T1000 (cell line): ENCODE measurements at places on chromosomes 7 and 10.

GRCh38 chr7:11747715-11748485 lies 84.1 kb downstream of the THSD7A start:
- no peak for DNase-seq

- no peak for DNase-seq
Observed at GRCh38 chr10:5566614-5567013, 41.9 kb downstream of the CALML3 start.

DNA sequence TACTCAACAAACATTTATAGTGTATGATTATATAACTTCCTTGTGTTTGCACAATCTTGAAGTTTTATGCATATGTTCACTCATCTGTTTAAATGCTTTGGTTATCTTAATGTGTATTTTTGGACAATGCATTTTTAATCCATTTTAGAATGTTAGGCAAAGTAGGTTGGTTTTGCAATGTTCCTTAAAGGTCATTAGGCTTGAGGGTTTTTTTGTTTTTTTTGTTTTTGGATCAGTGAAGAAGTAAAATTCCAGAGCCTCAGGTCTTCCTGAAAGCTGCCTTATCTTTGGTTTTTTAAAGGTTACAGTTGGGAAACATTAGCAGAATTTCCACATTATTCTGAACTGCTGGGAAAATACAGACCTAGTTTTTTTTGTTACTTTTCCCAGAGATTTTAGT lies 12.8 kb downstream of the MDFIC start:
- no peak for DNase-seq

GRCh38 chr10:14665865-14666857 lies 108.5 kb downstream of the FAM107B start:
- DNase-seq = no peak

DNA sequence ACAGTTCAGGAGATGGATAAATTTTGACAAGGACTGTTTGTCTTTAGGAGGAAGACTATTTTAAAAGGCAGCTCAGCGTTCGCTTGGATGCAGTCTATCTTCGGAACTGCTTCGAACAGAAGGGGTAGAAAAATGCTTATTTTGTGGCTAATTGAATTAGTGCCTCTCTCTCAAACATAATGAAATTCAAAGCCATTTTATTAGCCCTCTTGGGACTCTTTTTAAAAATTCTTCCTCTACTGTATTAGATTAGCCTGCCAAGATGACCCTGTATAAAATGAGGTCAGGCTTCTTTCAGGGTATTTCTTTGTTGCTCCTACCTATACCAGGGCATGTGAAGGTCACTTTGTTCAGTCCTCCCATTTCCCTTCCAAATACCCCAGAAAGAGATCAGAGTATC lies 379.2 kb upstream of the NFE2L3 start:
- DNase-seq = no peak

- DNase-seq = no peak
Observed at GRCh38 chr7:158527915-158528502, 59.6 kb downstream of the PTPRN2 start.

- no peak for DNase-seq
Observed at GRCh38 chr10:121514141-121514865, 83.9 kb downstream of the FGFR2 start.

- DNase-seq = peak; percentile 59
Observed at GRCh38 chr7:102272075-102272916, 14.4 kb upstream of the SH2B2 start.

- DNase-seq = no peak
Observed at GRCh38 chr10:36181426-36182178, 539.5 kb upstream of the FZD8 start.

GRCh38 chr10:62860946-62861345 lies 44.8 kb upstream of the EGR2 start:
- no peak for DNase-seq

GRCh38 chr10:62045765-62046521 lies 144.4 kb downstream of the ARID5B start:
- DNase-seq = no peak

GRCh38 chr10:86899670-86900276 lies 57.6 kb downstream of the MMRN2 start:
- DNase-seq = no peak

DNA sequence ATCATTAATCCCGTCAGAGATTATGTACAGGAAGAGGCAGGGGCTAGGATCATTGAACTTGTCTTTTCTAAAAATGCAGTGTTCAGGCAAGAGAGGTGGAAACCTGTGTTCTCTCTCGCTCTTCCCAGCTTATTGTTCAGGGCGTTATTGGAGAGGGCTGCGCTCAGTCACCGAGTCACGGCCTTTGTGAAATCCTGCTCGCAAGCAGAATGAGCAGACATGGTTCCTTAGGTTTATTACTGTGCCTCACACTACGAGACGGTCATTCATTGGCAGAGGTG lies 631 bp upstream of the PRKRIP1 start:
- DNase-seq = no peak

DNA sequence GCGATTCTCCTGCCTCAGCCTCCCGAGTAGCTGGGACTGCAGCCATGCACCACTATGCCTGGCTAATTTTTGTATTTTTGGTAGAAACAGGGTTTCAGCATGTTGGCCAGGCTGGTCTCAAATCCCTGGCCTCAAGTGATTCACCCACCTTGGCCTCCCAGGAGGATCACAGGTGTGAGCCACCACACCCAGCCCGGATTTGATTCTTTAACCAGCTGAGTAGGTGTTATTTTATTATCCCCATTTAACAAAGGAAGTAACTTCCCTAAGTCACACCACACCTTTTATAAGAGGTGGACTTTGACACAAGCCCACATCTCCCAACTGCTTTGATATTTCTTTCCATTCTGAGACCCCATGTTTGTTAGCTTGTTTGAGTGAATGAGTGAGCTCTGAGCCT lies 25.0 kb downstream of the SLC25A28 start:
- DNase-seq = no peak

DNA sequence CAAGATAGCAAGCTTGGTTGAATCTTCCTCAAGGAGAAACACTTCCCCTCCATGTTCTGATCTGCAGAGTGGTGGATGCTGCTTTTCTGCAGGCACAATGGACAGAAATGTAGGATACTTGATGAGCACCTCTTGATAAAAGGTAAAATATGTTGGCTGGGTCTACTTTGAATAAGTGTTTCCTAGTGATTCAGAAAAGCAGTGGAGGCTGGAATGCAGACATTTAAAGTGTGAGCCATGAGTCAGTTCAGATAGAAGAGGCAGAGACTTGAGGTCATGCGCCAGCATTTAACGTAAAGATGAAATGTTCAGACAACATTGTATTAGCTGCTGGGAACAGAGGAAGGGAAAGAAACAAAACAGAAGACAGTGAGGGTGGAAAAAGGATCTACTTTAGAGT lies 403.1 kb downstream of the ADRA2A start:
- no peak for DNase-seq

DNA sequence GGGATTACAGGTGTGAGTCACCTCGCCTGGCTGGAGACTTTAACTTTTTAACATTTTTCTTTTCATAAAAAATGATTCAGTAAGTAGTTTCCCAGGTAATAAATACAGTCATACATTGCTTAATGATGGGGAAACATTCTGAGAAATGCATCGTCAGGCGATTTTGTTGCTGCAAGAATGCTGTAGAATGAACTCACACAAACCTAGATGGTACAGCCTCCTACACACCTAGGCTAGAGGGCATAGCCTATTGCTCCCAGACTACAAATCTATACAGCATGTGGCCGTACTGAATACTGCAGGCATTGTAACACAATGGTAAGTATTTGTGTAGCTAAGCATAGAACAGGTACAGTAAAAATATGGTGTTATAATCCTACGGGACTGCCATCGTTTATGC lies 108.5 kb upstream of the SFMBT2 start:
- no peak for DNase-seq

DNA sequence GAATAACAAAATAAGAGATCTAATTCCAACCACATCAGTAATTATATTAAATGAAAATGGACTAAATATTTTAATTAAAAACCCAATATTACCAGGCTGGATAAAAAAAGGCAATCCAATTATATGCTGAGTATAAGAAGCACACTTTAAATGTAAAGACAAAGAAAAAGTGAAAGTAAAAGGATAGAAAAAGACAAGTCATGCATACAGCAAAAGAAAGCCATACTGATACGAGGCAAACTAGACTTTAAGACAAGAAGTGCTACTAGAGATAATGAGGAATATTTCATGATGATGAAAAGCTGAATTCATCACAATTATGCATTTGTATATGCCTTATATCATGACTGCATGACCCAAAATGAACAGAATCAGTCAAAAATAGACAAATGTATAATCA lies 628.6 kb downstream of the PHTF2 start:
- no peak for DNase-seq

- no peak for DNase-seq
Observed at GRCh38 chr7:8134089-8134733, 127.8 kb downstream of the ICA1 start.

DNA sequence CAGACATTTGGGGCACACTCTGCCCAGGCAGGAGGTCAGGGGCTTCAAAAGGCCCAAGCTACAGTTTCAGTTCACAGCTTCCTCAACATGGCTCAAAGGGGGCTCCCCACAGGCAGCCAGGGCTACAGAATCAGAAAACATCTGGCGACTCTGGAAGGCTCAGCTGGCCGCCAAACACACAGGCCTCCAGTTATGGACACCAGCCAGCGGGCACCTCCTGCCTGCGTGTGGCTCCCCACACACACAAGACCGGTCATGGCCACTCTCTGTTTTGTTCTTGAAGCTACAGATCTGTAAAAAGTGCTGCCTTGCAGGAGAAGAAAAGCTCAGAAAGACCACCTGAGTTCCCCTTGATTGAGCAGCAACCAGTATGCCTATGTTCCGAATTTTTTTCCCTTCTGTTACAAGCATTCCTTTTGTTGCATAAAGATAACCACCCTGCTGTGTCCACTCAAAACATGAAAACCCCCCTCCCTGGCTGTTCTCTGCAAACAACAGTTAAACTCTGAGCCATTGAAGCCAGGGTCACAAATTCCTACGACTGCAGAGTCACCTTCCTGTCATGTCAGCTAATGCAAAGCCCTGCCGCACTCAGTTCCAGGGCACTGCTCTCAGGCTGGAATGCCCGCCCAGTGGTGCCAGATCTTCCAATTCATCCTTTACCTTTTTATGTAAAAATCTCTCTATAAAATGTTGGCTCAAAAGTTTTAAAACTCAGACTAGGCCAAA lies 33.6 kb downstream of the VSTM4 start:
- DNase-seq = no peak

DNA sequence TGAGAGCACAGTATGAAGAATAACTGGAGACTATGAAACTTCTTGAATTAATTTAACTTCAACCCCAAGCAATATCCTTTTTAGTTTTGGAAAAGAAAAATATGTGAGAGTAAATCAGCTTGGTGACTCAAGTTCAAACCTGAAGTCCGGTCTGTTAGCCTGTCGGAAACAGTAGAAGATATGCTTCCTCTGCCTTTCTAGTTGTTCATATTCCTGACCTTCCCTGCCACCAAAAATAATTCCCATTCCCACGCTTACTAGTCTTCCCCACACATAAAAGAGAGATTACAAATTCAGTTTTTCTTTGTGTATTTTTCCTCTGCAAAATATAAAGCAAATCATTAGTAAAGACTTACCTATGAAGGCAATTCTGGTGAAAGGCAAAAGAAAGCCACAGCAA lies 3.6 kb downstream of the SEMA3D start:
- DNase-seq = no peak

DNA sequence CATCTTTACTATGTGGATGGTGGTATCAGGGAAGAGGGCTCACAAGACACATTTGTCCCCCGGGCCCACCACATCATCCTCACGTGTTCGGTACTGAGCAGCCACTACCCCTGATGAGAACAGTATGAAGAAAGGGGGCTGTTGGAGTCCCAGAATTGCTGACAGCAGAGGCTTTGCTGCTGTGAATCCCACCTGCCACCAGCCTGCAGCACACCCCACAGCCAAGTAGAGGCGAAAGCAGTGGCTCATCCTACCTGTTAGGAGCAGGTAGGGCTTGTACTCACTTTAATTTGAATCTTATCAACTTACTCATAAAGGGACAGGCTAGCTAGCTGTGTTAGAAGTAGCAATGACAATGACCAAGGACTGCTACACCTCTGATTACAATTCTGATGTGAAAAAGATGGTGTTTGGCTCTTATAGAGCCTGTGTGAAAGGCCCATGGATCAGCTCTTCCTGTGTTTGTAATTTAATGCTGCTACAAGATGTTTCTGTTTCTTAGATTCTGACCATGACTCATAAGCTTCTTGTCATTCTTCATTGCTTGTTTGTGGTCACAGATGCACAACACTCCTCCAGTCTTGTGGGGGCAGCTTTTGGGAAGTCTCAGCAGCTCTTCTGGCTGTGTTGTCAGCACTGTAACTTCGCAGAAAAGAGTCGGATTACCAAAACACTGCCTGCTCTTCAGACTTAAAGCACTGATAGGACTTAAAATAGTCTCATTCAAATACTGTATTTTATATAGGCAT lies 9.1 kb upstream of the CSGALNACT2 start:
- peak; percentile 18 for DNase-seq

GRCh38 chr10:43082087-43082486 lies 5.2 kb downstream of the RET start:
- no peak for DNase-seq

- no peak for DNase-seq
Observed at GRCh38 chr7:11835260-11835659, 3.3 kb upstream of the THSD7A start.

DNA sequence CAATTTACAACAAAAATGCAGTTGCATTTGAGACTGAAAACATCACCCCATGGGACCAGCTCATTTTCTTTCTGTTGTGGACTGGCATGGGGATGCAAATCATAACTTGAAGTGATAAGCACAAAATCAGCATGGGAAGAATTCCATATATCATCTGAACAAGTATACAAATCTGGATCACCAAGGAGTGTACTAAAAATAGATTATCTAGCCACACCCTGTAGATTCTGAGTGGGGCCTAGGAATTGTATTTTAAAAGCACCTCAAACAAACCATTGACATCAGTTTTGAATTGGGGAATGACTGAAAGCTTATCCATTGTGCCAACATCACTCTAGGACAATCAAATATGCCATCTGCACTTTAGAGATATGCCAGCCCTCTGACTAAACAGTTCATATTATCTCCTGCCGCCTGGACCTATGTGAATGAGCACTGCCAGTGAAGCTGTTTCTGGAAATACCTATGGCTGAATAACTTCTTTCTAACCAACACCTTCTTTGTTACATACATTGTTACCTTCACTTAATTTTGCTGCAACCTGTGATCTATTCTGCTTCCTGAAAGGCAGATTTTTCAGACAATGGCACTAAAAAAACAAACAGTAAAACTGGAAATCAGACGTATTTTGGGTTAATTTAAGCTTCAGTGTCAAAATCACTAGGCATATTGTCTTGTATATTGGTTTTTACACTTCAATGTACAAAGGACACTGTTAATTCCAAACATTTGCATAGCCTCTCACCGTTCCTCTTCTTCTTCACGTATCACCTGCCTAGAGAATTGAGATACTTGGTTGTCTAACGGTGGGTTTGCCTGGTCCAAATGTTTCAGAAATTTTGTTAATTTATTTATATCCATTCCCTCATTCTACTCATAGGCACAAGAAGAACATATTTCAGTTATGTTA lies 42.4 kb upstream of the HGF start:
- no peak for DNase-seq

GRCh38 chr7:5448378-5449037 lies 24.9 kb upstream of the TNRC18 start:
- DNase-seq = no peak
